Astrocyte (in vitro differentiated cells and primary cell): ENCODE measurements at places on chromosomes 11 and 22. TPM values are rescaled to one million over a fixed set of nuclear protein-coding genes. Genes with fewer than 3 reads are reported as not detected.
A peak's percentile ranks its signal among the peaks of the same experiment; 100 is the strongest.

Gene PITPNB
- 90.0 and 90.6 TPM in 2 replicates for total RNA-seq

DNA sequence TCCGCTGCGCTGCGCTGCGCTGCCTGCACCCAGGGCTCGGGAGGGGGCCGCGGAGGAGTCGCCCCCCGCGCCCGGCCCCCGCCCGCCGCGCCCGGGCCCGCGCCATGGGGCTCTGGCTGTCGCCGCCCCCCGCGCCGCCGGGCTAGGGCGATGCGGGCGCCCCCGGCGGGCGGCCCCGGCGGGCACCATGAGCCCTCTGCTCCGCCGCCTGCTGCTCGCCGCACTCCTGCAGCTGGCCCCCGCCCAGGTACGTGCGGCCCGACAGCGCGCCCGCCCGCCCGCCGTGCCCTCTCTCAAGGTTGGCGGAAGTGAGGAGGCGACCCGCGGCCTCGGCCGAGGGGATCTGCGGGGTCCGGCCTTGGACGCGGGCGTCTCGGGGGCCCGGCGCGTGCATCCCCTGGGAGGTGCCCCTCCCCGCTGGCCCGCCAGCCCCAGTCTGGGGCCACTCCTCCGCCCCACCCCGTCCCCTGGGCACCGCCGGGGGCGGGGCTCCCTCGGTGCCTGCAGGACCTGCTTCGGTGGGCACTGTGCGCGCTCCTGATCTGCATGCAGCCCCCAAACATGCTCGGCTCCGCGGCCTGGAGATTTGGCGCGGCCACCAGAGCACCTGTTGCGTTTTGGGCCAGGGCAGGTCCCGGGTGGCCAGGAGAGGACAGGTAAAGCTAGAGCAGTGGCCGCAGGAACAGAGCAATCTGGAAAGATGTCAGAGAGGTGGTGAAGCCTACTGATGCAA lies 429 bp downstream of the VEGFB start:
- peaks cover 15% of the 10 kb centered on the region for H3K4me1 ChIP-seq
- no peaks in the 10 kb centered on the region for H3K27me3 ChIP-seq
- H3K4me3 ChIP-seq, result peak overlapping the region; percentile 45

GRCh38 chr11:32752001-32752400 lies 42.5 kb downstream of the CCDC73 start:
- H3K4me1 ChIP-seq, result no peaks in the 10 kb centered on the region
- DNase-seq, result no peak
- H3K4me3 ChIP-seq, result no peak overlapping the region
- H3K27ac ChIP-seq, result no peak overlapping the region
- no peaks in the 10 kb centered on the region for H3K27me3 ChIP-seq

- DNase-seq, result no peak
- peaks cover 51% of the 10 kb centered on the region for H3K4me1 ChIP-seq
Observed at GRCh38 chr22:31083377-31083768, 2.3 kb downstream of the SMTN start.

- H3K36me3 ChIP-seq, result no peaks in the 10 kb centered on the region
- H3K4me1 ChIP-seq, result no peaks in the 10 kb centered on the region
- no peak overlapping the region for H3K27ac ChIP-seq
- no peaks in the 10 kb centered on the region for H3K27me3 ChIP-seq
- H3K4me3 ChIP-seq, result no peak overlapping the region
Observed at GRCh38 chr11:133911171-133911570, 45.6 kb downstream of the IGSF9B start.

GRCh38 chr11:44445500-44446365 lies 119.7 kb upstream of the CD82 start:
- no peaks in the 10 kb centered on the region for H3K4me1 ChIP-seq
- DNase-seq, result no peak
- H3K36me3 ChIP-seq, result no peaks in the 10 kb centered on the region
- H3K4me3 ChIP-seq, result no peak overlapping the region
- H3K27ac ChIP-seq, result no peak overlapping the region

Gene FSHB
- total RNA-seq, result not detected in 2 replicates

Gene KLHDC7B
- 0.32 and 1.9 TPM in 2 replicates for total RNA-seq

DNA sequence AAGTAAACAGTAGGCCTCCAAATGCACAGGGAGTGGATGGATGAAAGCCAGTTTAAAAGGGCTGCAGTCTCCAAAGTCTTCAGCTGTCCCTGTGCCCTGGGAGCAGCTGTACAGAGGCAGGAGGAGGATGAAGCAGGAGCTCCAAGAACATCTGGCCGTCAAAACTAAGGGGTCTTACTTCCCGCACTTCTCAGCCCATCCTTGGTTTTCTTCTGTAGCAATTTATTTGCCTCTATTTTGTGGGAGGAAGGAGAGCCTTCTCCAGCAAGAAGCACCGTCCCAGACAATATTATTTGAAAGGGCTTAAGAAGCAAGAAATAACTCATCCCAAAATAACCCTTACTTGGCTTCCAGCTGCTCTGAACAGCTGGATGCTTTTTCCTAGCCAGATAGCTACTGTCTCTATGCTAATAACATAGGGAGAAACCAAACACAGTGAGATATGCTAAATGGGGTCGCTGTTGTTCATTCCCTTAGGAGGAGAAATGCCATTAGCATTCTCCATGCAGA lies 133.2 kb downstream of the SPATA19 start:
- H3K4me3 ChIP-seq, result no peak overlapping the region
- H3K36me3 ChIP-seq, result no peaks in the 10 kb centered on the region
- H3K27me3 ChIP-seq, result no peaks in the 10 kb centered on the region
- no peak overlapping the region for H3K27ac ChIP-seq

DNA sequence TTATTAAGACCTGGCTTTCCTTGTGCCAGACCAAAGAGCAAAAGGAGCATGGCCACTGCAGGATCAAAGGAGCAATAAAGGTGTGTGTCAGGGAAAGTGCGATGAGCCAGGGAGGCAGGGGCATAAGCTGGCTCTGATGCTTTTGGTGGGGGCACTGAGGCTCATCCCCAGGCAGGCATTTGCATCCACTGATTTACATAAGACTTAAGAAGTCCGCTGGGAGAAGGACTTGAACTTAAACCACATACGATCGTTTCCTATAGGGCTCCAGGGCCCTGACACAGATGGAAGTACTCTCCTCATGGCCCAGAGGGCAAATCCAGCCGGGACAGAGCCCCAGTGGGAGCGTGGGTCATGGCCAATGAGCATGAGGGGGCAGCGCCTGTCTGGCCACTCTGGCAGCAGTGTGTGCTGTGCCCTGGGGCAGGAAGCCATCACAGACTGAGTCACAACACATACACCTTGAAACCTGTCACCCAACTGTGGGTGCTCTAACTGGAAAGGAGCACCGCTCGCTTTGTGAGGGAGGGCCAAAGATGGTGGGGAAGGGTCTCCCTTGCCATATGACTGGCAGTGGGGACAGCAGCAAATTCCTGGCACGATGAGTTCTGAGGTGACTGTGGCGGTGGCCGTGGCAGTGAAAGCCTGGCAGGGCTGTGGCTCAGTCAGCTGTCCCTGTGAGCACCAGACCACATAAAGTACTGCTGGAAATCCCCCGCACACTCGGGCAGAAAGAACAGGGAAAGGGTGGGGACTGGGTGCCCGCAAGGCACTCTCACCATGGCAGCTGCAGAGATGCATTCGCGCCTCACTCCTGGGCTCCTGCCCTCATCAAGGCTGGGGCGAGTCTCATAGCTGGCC lies 79.4 kb upstream of the LMO1 start:
- H3K36me3 ChIP-seq, result no peaks in the 10 kb centered on the region
- H3K4me1 ChIP-seq, result no peaks in the 10 kb centered on the region
- no peaks in the 10 kb centered on the region for H3K27me3 ChIP-seq
- DNase-seq, result no peak
- no peak overlapping the region for H3K27ac ChIP-seq

Gene SIK3
- total RNA-seq, result 31.8 and 34.4 TPM in 2 replicates

Gene SLC17A6
- total RNA-seq, result not detected in 2 replicates

- H3K4me1 ChIP-seq, result no peaks in the 10 kb centered on the region
- H3K27ac ChIP-seq, result no peak overlapping the region
- H3K36me3 ChIP-seq, result no peaks in the 10 kb centered on the region
- no peak overlapping the region for H3K4me3 ChIP-seq
- DNase-seq, result no peak
Observed at GRCh38 chr11:89205378-89205777, 27.7 kb downstream of the TYR start.

DNA sequence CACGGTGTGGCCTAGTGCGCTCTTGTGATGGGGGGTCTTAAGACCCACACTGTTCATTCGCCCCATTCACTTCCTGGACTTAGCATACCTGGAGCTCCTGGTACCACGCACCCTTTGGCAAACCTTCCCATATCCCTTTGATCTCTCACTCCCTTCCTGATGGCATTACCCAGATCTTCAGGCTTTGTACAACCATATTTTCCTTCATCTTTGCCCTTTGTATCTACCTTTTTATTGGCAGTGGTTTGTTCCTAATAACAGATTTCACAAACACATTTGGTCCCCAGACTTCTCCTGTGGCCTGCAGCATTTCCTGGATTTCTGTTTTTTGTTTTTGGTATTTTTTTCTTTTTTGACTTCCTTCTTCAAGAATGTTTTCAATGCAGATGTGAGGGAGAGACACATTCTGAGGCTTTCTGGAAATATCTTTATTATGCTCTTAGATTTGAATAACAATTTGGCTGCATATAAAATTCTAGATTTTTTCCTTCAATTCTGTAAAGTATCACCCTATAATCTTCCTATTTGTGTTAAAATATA lies 16.1 kb upstream of the IFITM3 start:
- H3K4me1 ChIP-seq, result peaks cover 6% of the 10 kb centered on the region
- no peak overlapping the region for H3K27ac ChIP-seq

Gene OSM
- total RNA-seq, result not detected in 2 replicates

- H3K36me3 ChIP-seq, result no peaks in the 10 kb centered on the region
- no peak for DNase-seq
- no peak overlapping the region for H3K27ac ChIP-seq
- peaks cover 4% of the 10 kb centered on the region for H3K27me3 ChIP-seq
- H3K4me1 ChIP-seq, result no peaks in the 10 kb centered on the region
- H3K4me3 ChIP-seq, result no peak overlapping the region
Observed at GRCh38 chr11:7449211-7449840, 36.0 kb upstream of the OLFML1 start.

Gene FDXACB1
- 1.7 and 2.6 TPM in 2 replicates for total RNA-seq

- H3K36me3 ChIP-seq, result no peaks in the 10 kb centered on the region
- no peak for DNase-seq
- no peak overlapping the region for H3K4me3 ChIP-seq
Observed at GRCh38 chr11:27277843-27278242, 85.2 kb downstream of the CCDC34 start.

Gene RASD2
- 0.16 and 0.17 TPM in 2 replicates for total RNA-seq

DNA sequence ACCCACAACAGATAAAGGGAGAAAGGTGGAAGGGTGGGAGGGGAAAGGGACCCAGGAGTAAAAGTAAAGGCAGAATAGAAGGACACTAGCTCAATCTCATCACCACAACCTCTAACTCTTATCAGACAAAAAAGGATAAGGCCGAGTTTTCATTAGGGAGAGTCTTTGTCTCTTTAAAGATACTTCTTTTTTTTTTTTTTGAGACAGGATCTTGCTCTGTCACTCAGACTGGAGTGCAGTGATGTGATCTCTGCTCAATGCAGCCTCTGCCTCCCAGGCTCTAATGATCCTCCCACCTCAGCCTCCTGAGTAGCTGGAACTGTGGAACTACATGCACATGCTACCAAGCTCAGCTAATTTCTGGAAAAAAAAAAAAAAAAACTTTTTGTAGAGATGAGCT lies 85.6 kb upstream of the CHRM4 start:
- no peaks in the 10 kb centered on the region for H3K27me3 ChIP-seq
- no peak overlapping the region for H3K4me3 ChIP-seq
- H3K27ac ChIP-seq, result no peak overlapping the region
- H3K4me1 ChIP-seq, result no peaks in the 10 kb centered on the region
- DNase-seq, result no peak

DNA sequence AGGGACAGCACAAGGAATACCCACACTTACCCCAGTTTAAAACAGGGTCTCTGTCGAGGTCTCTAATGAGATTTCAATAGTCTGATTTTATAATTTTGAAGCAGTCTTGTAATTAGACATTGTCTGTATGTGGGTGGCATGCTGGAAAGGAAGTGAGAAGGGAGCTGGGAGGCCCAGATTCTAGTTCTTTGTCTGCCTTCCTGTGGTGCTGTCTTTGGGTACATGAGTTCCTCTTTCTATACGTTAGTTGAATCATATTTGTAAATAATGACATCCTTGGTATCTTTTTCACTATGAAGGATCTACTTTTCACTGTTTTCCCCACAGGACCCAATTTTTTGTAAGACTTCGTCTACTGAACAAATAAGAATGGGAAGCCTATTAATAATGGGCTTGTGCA lies 42.0 kb upstream of the TENM4 start:
- DNase-seq, result no peak
- no peak overlapping the region for H3K27ac ChIP-seq
- H3K27me3 ChIP-seq, result peaks cover 8% of the 10 kb centered on the region
- H3K4me1 ChIP-seq, result no peaks in the 10 kb centered on the region
- H3K4me3 ChIP-seq, result no peak overlapping the region

Gene EIF3M
- total RNA-seq, result 287 and 294 TPM in 2 replicates

DNA sequence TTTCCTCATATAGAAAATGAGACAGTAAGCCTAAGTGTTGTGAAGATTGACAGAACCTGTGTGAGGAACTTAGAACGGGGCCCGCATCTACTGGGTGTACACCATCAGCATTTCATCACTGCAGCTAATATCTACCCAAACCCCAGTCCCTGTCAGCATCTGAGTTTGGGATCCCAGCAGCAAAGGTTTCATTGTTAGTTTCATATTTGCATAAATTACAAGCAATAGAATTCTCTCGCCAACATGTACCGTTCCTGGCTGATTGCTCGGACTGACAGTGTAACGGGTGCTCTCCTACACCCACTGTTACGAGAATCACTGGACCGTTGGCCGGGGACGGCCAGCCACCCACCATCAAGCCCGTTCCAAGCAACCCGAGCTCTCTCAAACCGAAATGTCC lies 10.4 kb upstream of the TMPRSS6 start:
- H3K27ac ChIP-seq, result no peak overlapping the region
- no peaks in the 10 kb centered on the region for H3K36me3 ChIP-seq
- no peak for DNase-seq
- H3K4me3 ChIP-seq, result no peak overlapping the region
- H3K4me1 ChIP-seq, result peaks cover 6% of the 10 kb centered on the region

- peak overlapping the region; percentile 84 for H3K4me3 ChIP-seq
- no peaks in the 10 kb centered on the region for H3K27me3 ChIP-seq
- H3K36me3 ChIP-seq, result no peaks in the 10 kb centered on the region
- H3K27ac ChIP-seq, result no peak overlapping the region
- peak; percentile 5 for DNase-seq
- H3K4me1 ChIP-seq, result peaks cover 14% of the 10 kb centered on the region
Observed at GRCh38 chr11:43360361-43361032, 1.8 kb downstream of the TTC17 start.
